ENCODE measurements at places on chromosomes 16 and 17.

DNA sequence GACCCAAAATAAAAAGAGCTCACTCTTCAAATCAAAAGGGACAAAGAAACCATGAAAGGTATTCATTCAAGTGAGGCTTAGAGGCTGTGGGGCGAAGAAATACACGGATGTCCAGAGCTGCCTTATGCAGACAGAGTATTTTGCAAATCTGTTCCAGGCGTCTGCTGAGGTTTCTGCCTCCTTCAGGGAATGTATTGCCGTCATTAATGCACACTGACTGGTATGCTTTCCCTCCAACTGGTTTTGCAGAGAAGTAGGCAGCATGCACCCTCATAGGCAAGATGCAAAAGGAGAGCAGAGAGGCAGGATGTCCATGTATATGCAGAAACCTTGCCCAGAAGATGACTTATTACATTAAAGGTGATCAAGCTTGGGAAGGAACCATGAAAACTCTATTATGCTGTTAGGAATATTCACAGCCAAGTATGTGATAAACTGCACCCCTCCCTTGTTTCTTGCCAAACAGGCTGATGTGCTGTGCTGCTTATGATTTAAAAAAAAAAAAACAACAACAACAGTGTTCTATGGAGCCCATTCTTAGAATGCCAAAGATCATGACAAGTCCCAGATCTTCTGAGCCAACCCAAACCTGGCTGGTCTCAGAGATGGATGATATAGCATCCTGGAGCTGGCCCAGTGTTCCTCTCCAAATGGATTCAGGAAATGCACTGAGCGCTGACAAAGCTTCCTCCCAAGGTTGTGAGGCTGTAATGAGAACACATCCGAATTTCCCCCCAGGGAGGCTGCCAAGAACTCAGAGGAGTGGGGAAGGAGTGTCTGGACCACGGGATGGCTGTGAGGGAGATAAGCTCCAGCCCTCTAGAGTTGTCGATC, 77.6 kb upstream of the HLF start:
- peak; percentile 17 for DNase-seq

DNA sequence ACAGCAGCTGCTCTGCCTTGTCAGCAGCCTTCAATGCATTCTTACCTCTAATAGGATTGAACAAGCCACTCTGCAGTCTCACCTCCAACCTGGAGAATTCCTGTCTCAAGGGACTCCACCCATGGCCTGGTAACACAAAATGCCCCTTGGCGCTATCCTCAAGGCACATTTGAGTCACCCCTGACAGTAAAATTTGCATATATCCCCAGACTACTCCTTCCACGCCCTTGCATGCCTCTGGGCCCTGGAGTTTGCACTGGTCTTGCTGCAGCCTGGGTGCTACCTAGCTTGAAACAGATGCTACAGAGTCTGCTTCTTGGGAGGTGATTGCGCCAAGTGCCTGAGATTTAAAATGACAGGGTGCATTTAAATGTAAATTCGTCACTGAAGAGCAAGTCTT, 391.4 kb upstream of the MAF start:
- DNase-seq = no peak

DNA sequence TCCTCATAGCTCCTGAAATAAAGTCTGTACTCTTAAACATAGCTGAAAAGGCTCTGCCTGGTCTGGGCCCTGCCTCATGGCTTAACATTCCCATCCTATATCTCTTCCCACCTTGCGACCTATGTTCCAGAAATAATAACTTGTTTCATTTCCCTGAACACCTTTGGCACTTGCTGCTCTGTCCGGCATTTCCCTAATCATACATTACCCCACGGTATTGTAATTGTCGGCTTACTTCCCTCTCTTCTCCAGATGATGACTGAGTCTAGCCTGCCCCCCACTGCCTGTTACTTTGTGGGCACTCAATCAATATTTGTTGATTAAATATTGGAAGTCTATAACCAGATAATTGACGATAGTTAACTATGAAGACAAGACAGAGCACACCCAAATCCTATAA, 23.3 kb upstream of the SUPT4H1 start:
- no peak for DNase-seq

DNA sequence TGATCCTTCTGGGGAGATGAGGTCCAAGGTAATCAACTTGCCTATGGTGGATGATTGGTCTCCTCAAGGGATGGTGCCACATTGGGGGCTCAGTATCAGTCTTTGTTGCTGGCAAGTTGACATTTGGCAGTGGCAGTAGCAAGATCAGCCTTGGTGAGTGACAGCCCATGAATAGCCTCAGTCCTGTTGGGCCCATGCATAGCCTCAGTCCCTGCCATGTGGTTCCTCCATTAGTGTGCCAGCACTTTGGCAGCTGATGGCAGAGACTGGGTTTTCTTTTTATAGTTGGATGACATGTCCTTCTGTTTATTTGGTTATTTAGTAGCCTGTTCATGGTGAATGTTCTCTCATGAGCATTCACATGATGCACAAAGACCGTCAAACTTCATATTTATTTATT, 179.6 kb downstream of the CBLN1 start:
- DNase-seq = no peak

DNA sequence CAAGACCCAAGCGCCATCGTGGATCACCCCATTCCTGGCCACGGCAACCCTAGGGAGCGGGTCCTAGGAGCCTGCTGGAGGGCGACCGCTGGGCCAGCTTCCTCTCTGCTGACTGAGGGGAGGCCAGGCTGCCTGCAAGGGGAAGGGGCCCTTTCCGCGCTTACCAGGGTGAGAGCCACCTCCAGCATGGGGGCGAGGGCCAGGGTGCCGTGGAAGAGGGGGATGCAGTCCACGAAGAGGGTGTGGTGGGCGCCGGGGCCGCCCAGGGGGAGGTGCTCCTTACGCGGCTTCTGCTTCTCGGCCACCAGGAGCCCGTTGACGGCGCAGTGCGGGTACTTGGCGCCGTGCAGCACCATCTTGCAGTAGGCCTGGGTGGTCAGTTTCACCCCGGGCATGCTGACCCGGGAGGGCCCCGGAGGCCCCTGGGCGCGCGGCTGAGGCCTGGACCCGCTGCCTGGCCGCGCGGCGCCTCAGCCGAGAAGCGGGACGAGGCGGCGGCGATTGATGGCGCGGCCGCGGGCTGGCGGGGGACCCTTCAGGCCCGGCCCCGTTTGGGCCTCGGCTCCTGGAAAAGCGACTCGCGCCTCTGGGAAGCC, 345 bp downstream of the EMC8 start:
- peak; percentile 26 for DNase-seq

DNA sequence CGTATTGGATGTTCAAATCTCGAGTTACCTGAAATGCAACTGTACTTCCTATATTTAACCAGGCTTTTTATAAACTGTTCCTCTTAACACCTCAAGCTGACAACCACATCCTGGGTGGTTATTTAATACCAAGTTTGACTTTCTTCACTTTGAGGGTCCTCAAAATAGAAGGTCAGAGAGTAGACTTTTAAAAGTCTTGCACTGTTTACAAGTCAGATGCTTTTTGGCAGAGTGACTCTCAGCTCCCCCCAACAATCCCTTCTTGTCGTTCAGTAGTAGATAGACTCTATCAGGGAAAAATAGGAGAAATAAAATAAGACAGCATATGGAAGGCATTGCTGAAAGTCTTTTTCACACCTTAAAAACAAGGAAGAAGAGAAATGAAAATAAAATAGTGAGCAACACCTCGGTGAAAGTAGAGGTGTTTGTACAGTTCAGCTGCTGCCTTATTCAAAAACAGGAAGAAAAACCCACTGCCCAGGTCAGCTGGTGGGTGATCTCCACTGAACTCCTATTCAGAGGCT, 650.4 kb downstream of the WWOX start:
- no peak for DNase-seq

- DNase-seq = peak; percentile 100
These were observed 33.9 kb downstream of the DCUN1D3 start for GRCh38 chr16:20866145-20866772.

DNA sequence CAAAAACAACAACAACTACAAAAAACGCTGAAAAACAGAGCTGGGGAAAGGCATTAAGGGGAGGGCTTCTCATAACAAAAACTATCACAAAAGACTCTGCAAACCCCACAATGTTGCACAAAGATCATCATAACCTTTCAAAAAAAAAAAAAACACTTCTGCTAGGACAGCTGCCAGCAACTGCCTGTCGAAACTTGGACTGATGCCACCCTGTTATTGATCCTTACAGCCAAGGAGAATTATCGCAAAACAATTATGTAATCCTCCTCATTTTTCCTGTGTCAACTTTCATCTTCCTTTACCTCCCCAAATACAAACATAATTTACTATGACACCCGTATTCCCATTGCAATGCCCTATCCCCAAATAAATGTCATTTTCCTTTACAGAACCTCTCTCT, 9.3 kb downstream of the CCDC40 start:
- DNase-seq = no peak

DNA sequence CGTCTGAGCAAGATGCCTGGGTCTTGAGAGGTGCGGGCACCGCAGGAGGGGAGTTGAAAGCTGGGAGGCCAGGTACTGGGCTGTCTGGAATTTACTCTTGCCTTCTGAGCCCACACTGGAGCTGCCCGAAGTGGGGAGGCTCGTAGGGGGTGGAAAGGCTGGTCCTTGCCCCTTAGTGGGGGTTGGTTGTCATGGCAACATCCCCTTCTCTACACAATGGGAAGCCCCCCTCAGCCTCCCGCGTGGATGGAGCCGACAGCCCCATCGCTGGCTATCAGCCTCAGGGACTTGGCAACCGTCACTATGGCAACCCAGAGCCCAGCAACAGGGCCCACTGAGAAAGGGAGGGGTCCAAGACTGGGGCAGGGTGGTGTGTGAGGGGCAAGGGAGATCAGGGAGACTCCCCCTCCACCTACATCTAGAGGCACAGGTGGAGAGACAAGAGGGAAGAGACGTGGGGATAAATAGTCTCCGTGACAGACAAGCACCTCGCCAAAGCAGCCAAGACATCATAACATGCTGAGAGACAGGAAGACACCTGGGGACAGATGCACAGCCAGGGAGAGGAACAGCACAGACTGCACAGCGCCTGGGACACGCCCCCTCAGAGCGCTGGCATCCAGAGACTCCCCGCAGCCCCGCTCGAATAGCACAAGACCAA, 5.3 kb upstream of the DNAH2 start:
- DNase-seq = peak; percentile 61

DNA sequence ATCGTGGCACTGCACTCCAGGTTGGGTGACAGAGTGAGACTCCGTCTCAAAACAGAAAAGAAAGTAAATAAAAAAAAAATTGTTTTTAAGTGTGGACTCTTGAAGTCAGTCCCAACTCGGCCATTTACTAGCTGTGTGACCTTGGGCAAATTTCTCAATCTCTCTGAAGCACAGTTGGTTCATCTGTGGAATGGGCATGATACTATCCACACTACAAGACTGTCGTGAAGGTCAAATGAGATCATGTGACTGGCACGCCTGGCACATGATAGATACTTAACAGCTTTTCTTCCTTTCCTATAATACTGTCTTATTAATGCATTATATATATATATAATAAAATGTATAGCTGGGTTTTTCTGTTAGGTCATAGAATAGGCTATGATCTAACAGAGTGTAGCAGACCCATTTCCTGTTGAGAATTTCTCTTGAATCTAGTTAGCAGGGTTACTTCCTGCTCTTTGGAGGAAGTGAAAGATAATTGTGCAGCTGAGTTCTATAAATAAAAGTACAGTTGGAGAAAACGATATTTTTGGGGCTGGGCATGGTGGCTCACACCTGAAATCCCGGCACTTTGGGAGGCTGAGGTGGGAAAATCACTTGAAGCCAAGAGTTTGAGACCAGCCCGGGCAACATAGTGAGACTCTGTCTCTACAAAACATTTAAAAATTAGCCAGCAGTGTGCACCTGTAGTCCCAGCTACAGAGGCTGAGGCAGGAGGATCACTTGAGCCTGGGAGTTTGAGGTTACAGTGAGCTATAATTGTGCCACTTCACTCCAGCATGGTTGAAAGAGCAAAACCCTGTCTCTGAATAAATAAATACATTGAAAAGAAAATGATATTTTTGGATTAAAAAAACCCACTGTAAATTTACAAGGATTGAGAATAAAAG, 7.3 kb downstream of the MILR1 start:
- DNase-seq = no peak

DNA sequence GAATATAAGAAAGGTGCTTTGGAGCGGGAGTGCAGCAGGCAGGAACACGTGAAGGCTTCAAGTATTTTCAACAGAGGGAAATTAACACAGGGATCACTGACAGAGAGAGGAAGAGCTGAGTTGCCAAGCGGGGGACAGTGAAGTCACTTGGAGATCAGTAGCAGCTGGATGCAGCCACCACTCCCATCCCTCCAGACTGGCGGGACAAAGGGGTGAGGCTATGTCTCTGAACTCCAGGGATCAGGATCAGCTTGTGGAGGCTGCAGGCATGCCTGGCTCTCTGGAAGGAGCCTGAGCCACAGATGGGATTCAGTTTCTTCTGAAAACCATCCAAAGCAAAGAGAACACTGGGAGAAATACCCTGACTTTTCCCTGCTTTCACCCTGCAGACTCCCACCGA, 113.7 kb upstream of the IRX3 start:
- DNase-seq = no peak

GRCh38 chr16:83185902-83186301, 559.1 kb downstream of the CDH13 start:
- DNase-seq = no peak

DNA sequence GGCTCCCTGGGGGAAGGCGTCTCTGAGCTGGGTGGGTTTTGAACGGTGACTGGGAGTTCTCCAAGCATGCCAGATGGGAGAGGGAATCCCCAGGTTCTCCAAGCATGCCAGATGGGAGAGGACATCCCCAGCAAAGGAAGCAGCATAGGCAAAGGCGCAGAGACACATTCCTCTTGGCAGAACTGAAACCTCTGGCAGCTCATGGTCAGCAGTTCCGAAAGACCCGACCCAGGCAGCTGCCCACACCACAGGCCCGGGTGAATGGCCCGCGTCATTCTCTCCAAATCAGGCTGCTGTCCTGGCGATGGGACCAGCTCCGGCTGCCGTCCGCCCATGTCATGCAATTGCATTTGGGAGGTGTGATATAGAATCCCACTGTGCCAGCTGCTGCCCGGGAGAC, 8.0 kb downstream of the ZNF469 start:
- no peak for DNase-seq
